Endothelial cell (in vitro differentiated cells): ENCODE measurements at places on chromosomes 3 and 15. TPM values are rescaled to one million over a fixed set of nuclear protein-coding genes. Genes with fewer than 3 reads are reported as not detected.

- no peak for DNase-seq
These were observed 24.3 kb downstream of the THBS1 start for GRCh38 chr15:39605146-39605545.

- DNase-seq, result no peak
These were observed 381.1 kb upstream of the RASGRP1 start for GRCh38 chr15:38945551-38946298.

The PRTG gene
- total RNA-seq, result 165 TPM

The CLSTN2 gene
- total RNA-seq, result 0.74 TPM

The MKRN3 gene
- 0.85 TPM for total RNA-seq

GRCh38 chr3:187000711-187001151 is 70.4 kb downstream of the ST6GAL1 start:
- no peak for DNase-seq
